ENCODE measurements at places on chromosomes 4 and X.

GRCh38 chr4:76996445-76996844, 46.9 kb downstream of the SEPTIN11 start:
- no peak for ATAC-seq

DNA sequence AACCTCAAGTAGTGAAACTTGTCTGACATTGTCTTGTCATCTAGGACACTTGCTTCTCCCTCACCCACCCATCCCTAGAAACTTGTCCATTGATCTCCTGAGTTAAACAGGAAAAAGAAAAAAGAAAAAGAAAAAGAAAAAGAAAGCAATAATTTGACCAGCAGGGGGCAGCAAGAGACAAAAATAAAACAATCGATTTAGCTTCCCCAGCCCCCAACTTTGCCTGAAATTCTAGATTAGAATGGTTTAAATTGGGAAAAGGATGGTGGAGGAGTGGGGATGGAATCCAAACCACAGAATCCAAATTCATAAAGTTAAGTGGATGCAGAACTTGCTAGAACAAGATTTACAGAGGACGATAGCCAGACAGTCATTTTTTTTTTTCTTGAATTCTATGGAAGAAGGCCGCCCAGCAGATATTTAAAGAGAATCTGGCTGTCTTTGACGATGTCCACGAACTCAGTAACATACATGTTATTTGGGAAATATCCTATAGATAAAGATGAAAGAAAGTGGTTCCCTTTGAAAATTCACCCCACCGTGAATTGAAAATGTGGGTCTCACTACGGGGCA, 282.9 kb downstream of the USP46 start:
- no peak for ATAC-seq

GRCh38 chr4:8355864-8356565, 84.5 kb downstream of the ACOX3 start:
- peak; percentile 58 for ATAC-seq

GRCh38 chrX:78213331-78213730, 73.9 kb upstream of the TAF9B start:
- no peak for ATAC-seq

DNA sequence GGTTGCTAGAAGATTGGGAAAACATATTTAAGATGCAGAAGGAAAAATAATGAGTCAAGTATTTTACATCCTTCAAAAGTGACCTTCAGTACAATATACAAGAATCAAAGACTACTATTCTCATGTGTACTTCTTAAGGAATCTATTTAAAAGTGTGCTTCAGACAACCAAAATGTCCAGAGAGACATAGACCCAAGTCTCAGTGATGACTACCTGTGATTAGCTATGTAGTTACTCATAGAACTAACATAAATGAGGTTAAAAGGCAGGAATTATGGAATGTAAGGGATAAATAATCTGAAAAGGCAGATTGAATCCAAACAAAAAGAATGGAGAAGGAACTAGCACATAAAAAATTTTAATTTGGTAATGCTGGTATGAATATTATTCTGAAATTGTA, 634.7 kb upstream of the FAM241A start:
- no peak for ATAC-seq

- no peak for ATAC-seq
Observed at GRCh38 chr4:1051472-1051871, 40.0 kb downstream of the FGFRL1 start.

DNA sequence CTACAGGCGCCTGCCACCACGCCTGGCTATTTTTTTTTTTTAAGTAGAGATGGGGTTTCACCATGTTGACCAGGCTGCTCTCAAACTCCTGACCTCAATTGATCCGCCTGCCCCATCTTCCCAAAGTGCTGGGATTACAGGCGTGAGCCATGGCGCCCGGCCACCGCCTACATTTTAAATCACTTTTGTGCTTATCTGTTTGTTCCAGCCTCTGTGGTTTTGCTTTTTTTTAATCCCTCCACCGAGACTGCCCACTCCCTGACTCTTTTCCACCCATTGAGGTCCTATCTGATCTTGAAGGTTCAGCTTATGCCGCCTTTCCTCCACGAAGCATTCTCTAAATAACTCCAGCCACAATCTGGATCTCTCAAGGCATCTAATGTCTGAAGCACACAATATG, 73.5 kb downstream of the CHRDL1 start:
- no peak for ATAC-seq

DNA sequence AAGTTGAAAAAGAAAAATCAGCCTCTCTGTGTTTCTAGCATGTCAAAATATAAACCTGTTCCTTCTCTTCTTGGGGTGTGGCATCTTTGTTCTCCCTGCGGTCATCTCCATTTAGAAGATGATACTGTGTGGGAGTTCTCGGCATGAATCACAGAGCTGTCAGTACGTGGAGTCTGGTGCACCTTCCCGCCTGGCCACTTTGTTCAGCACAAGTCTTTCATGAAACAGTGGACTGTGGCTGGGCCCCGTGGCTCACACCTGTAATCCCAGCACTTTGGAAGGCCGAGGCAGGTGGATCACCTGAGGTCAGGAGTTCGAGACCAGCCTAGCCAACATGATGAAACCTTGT, 166.5 kb downstream of the MAML3 start:
- peak; percentile 92 for ATAC-seq

DNA sequence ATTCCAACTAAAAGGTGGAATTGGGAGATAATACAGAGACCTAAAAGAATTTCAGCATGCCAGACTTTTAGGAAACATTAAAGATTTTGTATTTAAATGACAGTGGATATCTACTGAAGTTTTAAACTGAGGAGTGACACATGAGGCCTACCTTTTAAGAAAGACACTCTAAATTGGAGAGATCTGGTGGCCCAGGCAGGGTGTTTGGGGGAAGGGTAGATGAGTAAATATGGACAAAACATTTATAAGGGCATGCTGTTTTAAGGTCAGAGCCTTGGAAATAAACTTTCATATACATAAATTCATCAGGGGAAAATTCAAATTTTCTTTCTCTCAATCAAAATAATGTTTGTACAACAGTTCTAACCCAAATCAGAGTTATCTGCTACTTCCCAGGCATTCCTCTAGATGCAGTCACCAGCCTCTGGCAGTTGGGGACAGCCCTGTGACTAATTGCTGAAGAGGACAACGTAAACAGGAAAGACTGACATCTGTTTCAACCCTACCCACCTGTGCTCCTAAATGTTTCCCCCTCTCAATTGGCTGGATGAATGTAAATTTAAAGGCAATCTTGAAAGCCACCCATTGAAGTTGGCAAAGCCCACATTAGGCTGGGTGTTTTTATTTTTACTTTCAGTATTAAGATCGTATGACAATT, 1646.9 kb upstream of the ADGRL3 start:
- peak; percentile 64 for ATAC-seq

GRCh38 chr4:122293374-122294365, 85.1 kb upstream of the ADAD1 start:
- no peak for ATAC-seq

GRCh38 chr4:147991543-147992283, 259.8 kb downstream of the ARHGAP10 start:
- ATAC-seq = no peak

- ATAC-seq = no peak
Observed at GRCh38 chr4:38620065-38620464, 43.9 kb upstream of the KLF3 start.
